ENCODE measurements at places on chromosomes 7 and 10.

DNA sequence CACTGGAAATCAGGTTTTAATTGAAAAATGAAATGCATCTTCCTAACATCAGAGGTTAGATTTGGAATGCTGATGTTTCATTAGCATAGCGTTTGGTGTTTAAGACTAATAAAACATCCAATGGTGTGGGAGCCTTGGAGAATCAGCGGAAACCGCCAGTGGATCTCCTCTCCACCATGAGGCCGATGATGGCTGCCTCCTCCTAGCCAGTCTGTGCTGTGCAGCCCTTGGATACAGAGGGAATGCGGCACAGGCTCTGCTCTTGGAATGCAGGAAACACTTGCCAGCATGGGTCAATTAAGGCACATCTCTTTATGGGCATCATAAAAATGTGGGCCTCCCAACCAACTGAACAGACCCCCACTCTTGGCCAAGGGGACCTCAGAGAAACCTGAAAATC is 259.9 kb downstream of the GLRX3 start:
- DNase-seq, result no peak

DNA sequence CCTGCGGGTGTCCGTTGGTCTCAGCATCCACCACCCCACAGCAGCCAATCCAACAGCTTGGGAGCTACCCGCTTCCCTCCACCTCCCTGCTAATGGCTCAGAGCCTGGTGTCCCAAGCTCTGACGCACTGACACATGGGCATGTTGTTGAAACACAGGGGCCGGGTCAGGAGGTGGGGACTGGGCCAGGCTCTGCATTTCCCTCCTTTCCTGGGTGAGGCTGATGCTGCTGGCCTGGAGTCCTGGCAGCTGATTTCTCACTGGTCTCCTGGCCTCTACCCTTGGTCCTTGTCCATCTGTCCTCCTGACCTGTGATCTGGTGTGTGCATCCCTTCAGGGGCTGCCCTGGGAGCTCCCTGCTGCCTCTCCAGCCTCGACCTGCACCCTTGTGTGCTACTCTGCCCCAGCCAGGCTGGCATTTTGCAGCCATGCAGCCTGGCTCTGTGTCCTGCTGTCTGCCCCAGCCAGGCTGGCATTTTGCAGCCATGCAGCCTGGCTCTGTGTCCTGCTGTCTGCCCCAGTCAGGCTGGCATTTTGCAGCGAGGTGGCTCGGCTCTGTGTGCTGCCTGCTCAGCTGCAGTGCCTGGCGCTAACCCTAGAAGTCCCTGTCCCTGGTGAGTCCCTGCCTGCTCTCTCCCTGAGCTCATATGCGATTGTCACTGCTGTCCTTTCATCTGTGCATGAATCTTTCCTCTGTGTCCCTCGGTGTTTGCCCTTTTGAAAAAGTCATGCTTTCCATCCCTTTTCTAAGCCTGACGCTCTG is 14.0 kb downstream of the AMZ1 start:
- no peak for DNase-seq

GRCh38 chr10:132654121-132654571 is 116.6 kb downstream of the INPP5A start:
- no peak for DNase-seq

DNA sequence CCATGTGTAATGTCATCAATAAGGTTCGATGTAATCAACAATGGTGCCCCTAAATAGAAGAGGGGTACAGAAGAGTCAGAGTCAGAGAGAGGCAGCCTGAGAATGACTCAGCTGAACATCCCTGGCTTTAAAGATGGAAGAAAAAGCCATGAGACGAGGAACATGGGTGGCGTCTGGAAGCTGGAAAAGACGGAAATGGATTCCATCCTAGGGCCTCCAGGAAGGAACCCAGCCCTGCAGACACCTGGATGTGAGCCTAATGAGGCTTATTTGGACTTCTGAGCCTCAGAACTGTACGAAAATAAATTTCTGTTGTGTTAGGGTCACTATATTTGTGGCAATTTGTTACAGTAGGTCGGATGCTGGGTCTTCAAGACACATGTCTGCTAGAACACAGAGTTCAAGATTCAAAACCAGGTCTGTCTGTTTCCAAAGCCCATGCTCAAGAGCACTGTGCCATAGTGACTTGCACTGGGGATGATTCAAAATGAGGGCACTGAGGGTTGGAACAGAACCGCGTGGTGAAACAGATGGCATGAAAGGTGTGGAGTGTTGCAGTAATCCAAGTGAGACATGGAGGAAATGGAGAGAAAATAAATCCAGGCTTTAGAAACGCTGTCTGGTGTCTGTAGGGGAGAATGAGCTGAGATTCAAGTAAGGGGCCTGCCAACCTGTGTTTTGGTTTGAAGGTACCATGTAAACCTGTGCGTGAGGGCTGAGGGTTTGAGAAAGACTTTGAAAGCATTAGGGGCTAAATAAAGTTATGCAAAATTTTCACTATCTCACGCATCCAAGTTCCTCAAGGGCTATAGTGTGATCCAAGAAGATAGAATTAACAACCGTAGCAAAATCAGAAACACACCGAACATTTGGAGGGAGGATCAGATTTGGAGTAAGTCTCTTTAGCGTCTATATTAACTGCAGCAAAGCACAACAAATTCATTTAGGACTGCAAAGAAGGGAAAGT is 849.1 kb upstream of the AUTS2 start:
- DNase-seq, result no peak

GRCh38 chr7:81457852-81458522 is 311.9 kb downstream of the HGF start:
- DNase-seq, result no peak

GRCh38 chr10:10642751-10643150 is 374.9 kb upstream of the CELF2 start:
- no peak for DNase-seq

DNA sequence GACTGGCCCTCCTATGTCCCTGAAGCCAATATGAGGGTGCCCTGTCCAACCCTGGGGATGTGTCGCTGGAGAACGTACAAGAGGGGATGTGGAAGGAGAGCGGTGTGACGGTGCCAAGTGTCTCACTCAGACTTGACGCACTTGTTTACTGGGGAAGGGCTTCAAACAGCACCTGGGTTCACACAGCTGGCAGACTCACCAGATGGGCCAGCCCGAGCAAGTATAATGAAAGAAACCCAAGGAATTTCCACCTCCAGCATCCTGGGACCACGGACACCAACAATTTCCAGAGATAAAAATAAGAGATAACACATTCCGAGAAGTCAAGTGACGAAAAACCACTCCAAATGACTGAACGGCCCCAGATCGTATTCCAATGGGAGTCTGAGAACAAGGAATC is 5.3 kb downstream of the ATP5MF start:
- no peak for DNase-seq

DNA sequence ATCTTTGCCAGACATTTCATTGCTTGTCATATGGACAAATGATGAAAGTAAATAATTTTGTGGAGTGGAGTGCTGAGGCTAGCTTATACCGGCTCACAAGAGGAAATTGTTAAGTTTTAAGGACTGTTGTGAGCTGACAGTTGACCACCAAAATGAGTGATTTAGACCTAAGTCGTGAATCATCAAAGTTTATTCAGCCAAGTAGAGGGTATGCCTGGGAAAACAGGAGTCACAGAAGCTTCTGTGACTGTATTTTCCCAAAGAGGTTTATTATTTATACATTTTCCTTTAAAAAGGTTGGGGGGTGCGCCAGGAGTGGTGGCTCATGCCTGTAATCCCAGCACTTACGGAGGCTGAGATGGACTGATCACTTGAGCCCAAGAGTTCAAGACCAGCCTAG is 21.8 kb downstream of the MRPS24 start:
- no peak for DNase-seq

DNA sequence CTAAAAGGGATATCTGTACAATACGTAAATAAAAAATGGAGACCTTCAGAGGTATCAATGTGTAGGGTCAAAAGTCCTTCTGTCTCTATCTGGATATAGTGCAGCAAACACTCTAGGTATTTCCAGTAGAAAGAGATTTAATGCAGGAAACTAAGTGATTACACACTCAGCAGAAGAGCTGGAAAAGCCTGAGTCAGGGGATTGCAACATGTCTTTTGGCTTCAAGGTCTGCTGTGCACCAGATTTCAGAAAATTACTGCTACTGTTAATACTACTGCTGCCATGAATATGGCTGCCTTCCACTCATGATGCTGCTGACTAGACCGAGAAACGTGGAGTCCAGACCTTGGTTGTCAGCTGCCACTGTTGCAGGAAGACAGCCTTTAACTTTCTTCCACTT is 94.9 kb upstream of the DLX6 start:
- DNase-seq, result no peak

- peak; percentile 95 for DNase-seq
Measured at GRCh38 chr10:59300386-59300785, 62.0 kb downstream of the FAM13C start.

GRCh38 chr10:314871-315270 is 179.6 kb downstream of the ZMYND11 start:
- DNase-seq, result no peak

DNA sequence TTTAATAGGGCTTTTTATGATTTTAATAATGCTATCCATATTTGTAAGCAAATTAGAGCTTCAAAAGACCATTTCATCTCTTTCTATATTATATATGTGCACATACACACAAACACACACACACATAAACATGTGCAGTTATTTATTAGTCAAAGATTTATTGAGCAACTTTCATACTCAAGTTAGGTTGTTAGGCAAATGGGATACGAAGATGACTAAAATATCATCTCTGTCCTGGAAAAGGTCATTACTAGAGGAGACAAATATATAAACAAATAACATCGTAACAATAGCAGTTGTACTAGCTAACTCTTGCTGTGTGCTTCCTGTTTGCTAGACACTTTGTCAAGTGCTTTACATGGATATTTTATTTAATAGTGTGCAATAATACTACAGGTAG is 307.9 kb downstream of the SNX13 start:
- DNase-seq, result no peak

GRCh38 chr10:118808601-118809356 is 54.0 kb upstream of the CACUL1 start:
- no peak for DNase-seq

DNA sequence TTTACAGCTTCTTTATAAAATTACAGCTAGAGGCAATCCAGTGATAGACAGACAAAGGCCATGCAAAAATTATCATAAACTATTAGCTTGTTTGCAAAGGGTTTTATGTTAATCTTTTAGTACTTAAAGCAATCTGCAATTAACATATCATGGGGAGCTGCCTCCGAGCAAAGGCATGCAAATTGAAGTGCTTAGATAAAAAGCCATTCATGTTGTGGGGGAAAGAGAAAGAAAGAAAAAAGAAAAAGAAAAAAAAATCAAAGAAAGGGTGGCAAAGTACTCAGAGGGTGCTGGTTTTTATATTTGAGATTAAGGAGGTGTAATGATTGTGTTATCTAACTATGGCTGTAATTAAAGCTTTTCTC is 799.5 kb downstream of the LRMDA start:
- no peak for DNase-seq

- DNase-seq, result no peak
Measured at GRCh38 chr7:47581438-47581803, 490 bp downstream of the TNS3 start.

DNA sequence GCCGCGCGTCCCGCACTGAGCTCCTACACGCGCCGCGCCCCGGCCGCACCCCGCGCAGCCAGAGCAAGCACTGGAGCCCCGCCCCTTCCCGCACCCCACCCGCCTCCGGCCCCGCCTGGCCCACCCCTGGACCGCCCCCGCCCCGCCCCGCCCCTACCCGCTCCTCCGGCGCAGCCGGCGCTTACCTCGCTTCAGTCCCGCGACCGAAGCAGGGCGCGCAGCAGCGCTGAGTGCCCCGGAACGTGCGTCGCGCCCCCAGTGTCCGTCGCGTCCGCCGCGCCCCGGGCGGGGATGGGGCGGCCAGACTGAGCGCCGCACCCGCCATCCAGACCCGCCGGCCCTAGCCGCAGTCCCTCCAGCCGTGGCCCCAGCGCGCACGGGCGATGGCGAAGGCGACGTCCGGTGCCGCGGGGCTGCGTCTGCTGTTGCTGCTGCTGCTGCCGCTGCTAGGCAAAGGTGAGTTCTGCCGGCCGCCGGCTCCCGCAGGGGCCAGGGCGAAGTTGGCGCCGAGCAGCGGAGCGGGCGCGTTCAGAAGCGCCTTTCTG is at the start of gene RET:
Gene RET (plus strand): TSS at position 194 of the 545 bp plus-strand sequence. CDS start 190 bp downstream, at position 384.
- DNase-seq, result no peak

- DNase-seq, result no peak
Measured at GRCh38 chr10:99743841-99744240, 11.8 kb downstream of the CUTC start.

- DNase-seq, result no peak
Measured at GRCh38 chr10:106226828-106227227, 937.7 kb downstream of the SORCS1 start.

- DNase-seq, result peak; percentile 64
Measured at GRCh38 chr10:16545116-16545736, 23.5 kb upstream of the C1QL3 start.

DNA sequence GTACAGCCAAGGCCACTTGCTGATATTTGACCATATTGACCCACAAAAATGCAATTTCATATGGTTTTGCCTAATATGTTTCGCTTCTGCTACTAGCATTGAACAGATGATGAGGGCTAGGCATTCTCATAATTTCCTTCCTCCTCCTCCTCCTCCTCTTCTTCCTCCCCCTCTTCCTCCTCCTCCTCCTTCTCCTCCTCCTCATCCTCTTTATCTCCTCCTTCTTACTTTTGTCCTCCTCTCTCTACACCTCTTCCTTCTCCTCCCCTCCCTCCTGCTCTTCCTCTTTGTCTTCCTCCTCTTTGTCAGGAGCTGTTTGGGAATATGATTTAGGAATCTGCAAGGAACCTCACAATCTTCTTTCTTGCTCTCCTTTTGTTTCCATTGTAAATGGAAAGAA is 133.9 kb upstream of the CELF2 start:
- no peak for DNase-seq

GRCh38 chr10:70064486-70064885 is 11.8 kb downstream of the MACROH2A2 start:
- DNase-seq, result no peak

GRCh38 chr7:94348142-94348541 is 46.6 kb upstream of the COL1A2 start:
- DNase-seq, result no peak

- DNase-seq, result no peak
Measured at GRCh38 chr10:97481071-97481470, 17.2 kb downstream of the MMS19 start.

DNA sequence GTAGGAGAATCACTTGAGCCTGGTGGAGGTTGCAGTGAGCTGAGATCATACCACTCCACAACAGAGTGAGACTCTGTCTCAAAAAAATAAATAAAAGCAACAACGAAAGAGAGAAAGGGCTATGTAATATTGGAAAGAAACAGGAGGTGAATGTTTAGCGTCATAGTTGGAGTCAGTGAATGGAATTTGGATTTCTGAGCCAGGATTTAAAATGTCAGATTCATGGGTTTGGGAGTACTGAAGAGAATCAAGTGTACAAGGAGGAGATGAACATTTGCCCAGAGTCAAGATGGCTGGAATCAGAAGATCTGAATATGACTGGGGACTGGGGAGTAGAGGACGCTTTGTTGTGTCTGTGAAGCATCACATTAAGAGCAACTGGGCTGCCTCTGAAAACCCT is 366.4 kb downstream of the GALNT17 start:
- no peak for DNase-seq

GRCh38 chr7:116552602-116553001 is 27.8 kb downstream of the CAV1 start:
- DNase-seq, result no peak

DNA sequence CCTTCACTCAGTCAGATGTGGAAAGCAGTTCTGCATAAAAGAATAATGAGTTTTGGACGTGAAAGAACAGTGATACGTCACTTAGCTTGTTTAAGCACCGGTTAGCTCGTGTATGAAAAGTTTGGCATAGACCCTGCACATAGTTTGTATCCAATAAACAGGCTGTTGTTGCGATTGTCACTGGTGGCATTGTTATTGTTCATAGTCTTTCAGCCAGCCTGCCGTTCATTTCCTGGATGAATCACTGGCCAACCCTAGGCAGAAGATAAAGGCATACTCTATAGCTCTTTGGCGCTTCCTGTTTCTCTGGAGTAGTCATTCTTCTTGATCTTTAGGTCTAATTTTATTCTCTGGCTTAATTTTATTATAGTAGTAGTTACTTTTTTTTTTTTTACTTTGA is 57.8 kb upstream of the ANKRD30A start:
- no peak for DNase-seq
